ENCODE measurements at places on chromosomes 2 and 18. TPM values are rescaled to one million over a fixed set of nuclear protein-coding genes. Genes with fewer than 3 reads are reported as not detected.
A peak's percentile ranks its signal among the peaks of the same experiment; 100 is the strongest.

DNA sequence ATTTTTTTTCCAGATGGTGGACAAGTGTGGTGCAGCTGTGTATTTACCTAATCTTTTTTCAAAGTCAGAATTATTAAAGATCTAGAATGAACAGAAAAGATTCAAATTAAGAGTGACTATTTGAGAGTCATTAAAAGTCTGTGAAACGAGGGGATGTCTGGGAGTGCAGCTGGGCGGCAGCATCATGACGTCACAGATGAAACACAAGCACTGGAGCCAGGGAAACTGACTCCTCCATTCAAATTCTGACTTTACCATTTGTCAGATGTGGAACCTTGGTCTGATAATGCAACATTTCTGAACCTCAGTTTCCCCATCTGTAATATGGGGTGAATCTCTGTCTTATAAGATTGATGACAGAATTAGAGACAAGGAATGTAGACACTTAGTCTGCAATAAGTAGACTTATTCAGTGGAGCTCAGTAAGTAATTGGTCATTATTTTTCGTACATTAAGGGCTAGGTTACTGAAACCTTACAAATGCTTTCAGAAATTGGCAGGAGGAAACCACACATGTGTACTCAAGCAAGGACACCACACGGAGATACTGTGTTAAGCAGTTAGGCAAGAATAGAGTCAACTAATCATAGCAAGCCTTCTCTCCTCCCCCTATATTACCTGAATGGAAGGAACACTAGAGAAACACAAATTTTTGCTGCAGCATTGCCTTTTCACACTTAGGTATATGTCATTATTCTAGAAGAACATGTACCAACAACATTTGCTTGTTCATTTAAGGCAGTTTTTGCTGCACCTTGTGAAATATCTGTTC lies 27.8 kb upstream of the CXXC1 start:
- H3K27ac ChIP-seq: no peak overlapping the region
- H3K36me3 ChIP-seq: no peaks in the 10 kb centered on the region
- no peak overlapping the region for H3K4me3 ChIP-seq

GRCh38 chr2:75570024-75570947 lies 9.5 kb upstream of the EVA1A start:
- no peak overlapping the region for H3K4me3 ChIP-seq
- no peaks in the 10 kb centered on the region for H3K36me3 ChIP-seq
- peaks cover 31% of the 10 kb centered on the region for H3K27me3 ChIP-seq
- H3K4me1 ChIP-seq: no peaks in the 10 kb centered on the region
- no peak for DNase-seq

- H3K4me1 ChIP-seq: peaks cover 39% of the 10 kb centered on the region
- peak overlapping the region; percentile 98 for H3K4me3 ChIP-seq
- DNase-seq: no peak
- no peaks in the 10 kb centered on the region for H3K27me3 ChIP-seq
- peak overlapping the region; percentile 62 for H3K27ac ChIP-seq
Measured at GRCh38 chr18:58670404-58671110, 708 bp upstream of the MALT1 start.

DNA sequence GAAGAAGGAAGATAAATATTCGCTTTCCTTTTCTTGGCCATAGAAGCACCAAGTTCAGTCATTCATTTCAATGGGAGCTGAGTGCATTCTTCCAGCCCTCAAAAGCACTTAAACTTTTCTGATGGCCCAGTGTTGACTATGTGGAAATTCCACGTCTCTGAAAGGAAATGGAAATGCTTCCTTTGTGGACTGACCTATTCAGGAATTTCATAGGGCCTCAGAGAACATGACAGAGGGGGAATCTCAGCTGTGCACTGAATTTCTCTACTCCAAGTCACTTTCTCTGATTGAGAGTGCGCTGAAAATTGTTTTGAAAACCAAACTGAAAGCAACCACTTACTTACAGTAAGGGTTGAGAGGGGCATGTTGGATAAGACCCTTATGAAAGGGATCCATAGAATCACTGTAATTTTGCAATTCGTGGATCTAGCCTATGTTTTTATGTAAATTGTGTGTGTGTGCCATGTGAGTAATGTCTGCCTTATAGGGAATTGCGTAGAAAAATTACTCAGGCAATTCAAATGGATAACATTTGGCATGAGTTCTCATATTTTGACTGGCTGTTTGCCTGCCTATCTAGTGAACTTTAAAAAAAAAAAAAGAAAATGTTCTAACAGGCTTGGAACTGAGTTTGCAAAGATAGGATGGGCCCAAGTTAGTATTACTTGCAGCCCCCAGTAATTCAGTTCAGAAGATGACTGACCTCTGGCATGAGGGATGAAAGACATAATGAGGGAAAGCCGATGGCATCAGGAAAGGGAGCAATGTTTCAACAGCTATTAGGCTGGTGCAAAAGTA lies 437.0 kb downstream of the PTPRM start:
- H3K27me3 ChIP-seq: no peaks in the 10 kb centered on the region
- no peak for DNase-seq
- H3K4me1 ChIP-seq: no peaks in the 10 kb centered on the region
- no peaks in the 10 kb centered on the region for H3K36me3 ChIP-seq

GRCh38 chr2:62194558-62195420 lies 1.1 kb upstream of the B3GNT2 start:
- no peaks in the 10 kb centered on the region for H3K27me3 ChIP-seq
- peak overlapping the region; percentile 90 for H3K4me3 ChIP-seq
- no peak for DNase-seq
- no peak overlapping the region for H3K27ac ChIP-seq
- H3K36me3 ChIP-seq: no peaks in the 10 kb centered on the region

GRCh38 chr2:2879781-2880180 lies 497.8 kb downstream of the EIPR1 start:
- DNase-seq: no peak
- no peak overlapping the region for H3K27ac ChIP-seq
- H3K36me3 ChIP-seq: no peaks in the 10 kb centered on the region
- no peak overlapping the region for H3K4me3 ChIP-seq
- peaks cover 5% of the 10 kb centered on the region for H3K27me3 ChIP-seq

- no peak for DNase-seq
- no peak overlapping the region for H3K27ac ChIP-seq
- no peaks in the 10 kb centered on the region for H3K36me3 ChIP-seq
- H3K4me3 ChIP-seq: no peak overlapping the region
- no peaks in the 10 kb centered on the region for H3K27me3 ChIP-seq
Measured at GRCh38 chr18:73948497-73948896, 199.1 kb downstream of the FBXO15 start.

GRCh38 chr2:96703021-96703751 lies 36.7 kb downstream of the LMAN2L start:
- no peak for DNase-seq
- no peaks in the 10 kb centered on the region for H3K27me3 ChIP-seq
- no peaks in the 10 kb centered on the region for H3K4me1 ChIP-seq
- H3K36me3 ChIP-seq: no peaks in the 10 kb centered on the region
- no peak overlapping the region for H3K27ac ChIP-seq

DNA sequence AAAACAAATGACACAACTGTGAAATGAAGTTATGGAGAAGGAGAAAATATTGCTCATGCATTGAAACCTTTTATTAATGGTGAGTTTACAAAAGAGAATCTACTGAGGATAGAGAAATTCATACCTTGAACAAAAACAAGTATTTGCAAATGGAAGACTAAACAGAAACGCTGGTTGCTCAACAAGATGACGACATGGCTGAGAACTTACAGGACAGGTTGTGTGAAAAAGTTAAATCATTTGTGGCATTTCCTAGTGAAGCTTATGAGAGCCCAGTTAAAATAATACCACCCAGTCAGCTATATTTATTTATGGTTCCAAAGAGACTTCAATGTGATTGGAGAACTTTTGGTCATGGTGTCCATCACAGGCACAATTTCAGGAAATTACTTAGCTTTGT lies 148.6 kb upstream of the PKDCC start:
- H3K27ac ChIP-seq: no peak overlapping the region
- no peaks in the 10 kb centered on the region for H3K36me3 ChIP-seq
- H3K4me3 ChIP-seq: no peak overlapping the region
- DNase-seq: no peak

GRCh38 chr2:127615511-127616166 lies 30.3 kb upstream of the GPR17 start:
- peak; percentile 54 for DNase-seq
- H3K27me3 ChIP-seq: peaks cover 25% of the 10 kb centered on the region
- no peaks in the 10 kb centered on the region for H3K36me3 ChIP-seq
- H3K4me3 ChIP-seq: no peak overlapping the region
- no peaks in the 10 kb centered on the region for H3K4me1 ChIP-seq

DNA sequence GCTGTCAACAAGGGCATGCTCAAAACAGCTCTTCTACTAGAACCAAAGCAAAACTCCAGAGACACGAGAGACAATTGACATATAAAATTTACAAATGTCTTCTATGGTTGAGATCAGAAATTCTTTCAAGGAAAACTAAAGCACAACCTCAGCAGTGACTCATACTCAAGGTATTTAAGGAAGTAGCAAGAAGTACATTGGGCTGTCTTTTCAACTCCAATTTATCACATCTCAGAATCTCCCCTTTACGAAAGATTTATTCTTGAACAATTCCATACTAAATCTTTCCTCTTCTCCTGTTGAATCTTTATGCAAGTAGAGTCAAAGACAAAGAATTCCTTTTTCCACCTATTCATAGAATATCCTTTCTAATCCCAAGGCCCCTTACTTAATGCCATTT lies 324.0 kb downstream of the IRS1 start:
- H3K36me3 ChIP-seq: no peaks in the 10 kb centered on the region
- no peak overlapping the region for H3K27ac ChIP-seq
- no peak overlapping the region for H3K4me3 ChIP-seq
- H3K4me1 ChIP-seq: no peaks in the 10 kb centered on the region
- H3K27me3 ChIP-seq: no peaks in the 10 kb centered on the region

Gene PROKR1
- not detected for total RNA-seq

- peak overlapping the region; percentile 69 for H3K27ac ChIP-seq
- H3K4me3 ChIP-seq: peak overlapping the region; percentile 74
- peaks cover 30% of the 10 kb centered on the region for H3K4me1 ChIP-seq
- peaks cover 6% of the 10 kb centered on the region for H3K36me3 ChIP-seq
- H3K27me3 ChIP-seq: no peaks in the 10 kb centered on the region
Measured at GRCh38 chr2:6878549-6878948, 972 bp downstream of the RSAD2 start.

Measured in natural killer cell treated with Interleukin-12 subunit alpha and Interleukin-12 subunit beta and Interleukin-15 and Interleukin-18, amount 100 ng/mL, for 72 hours (primary cell).